ENCODE measurements at places on chromosomes 5 and 9. TPM values are rescaled to one million over a fixed set of nuclear protein-coding genes. Genes with fewer than 3 reads are reported as not detected.

GRCh38 chr9:29826421-29826820, 2253.1 kb upstream of the C9orf72 start:
- no peak for DNase-seq

GRCh38 chr5:139403418-139403786, 487 bp downstream of the SPATA24 start:
- no peak for DNase-seq

- no peak for DNase-seq
These were observed 6.9 kb upstream of the EGR1 start for GRCh38 chr5:138458384-138458783.

DNA sequence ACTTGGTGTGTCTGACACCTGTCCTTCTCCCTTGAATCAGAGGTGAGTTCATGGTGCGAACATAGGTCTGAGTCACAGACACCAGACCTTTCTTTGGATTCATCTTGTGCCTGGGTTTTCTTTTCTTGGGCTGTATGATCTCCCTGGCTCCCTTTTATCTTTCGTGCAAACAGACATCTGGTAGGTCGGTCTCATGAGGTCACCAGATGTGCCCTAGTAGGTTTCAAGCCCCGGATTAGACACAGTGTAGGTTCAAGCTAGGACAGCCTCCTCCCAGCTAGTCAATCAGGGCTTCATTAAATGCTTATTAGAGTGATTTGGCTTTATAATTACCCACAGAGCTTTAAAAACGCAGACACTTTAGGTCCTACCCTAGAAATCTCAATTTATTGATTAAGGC, 106.0 kb upstream of the MYO10 start:
- DNase-seq = no peak

The GPR21 gene
- total RNA-seq = 1.0 TPM

The MAP1B gene
- 0.09 TPM for total RNA-seq

- DNase-seq = no peak
These were observed 300.6 kb upstream of the EDIL3 start for GRCh38 chr5:84685121-84685894.

- no peak for DNase-seq
These were observed 1565.0 kb upstream of the WWC1 start for GRCh38 chr5:166726406-166726805.

GRCh38 chr9:99451112-99451606, 229.1 kb downstream of the SEC61B start:
- DNase-seq = no peak

DNA sequence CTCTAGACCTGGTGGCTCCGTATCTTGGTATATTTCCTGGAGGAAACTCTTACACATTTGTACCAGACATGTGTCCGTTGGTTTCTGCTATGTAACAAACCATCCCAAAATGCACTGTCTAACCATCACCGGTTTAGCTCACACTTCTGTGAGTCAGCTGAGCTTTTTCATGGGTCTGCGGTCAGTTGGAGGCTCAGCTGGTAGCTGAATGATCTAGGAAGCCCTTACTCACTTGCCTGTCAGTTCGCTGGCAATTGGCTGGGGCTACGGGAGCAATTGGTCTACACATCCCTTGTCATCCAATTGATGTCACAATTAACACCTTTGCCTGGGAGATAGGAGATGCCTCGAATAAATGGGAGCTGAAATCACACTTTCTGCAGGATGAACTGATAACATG, 11.6 kb upstream of the WHRN start:
- DNase-seq = no peak

DNA sequence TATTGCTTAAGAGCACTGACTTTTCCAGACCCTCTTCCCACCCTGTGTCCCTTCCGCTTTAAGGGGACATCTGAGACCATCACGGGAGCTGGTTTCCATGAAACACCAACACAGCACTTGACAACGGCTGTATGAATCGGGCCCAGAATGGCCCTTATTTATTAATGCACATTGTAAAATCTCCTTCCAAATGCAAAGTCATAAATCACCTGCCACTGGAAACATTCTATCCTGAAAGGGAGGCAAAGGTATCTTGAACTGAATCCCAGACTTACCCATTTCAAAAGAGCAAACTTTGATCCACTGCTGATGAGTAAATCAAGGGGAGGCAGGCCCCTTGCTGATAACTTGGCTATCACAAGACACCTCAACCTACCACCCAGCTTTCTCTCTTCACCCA, 37.4 kb downstream of the SHB start:
- DNase-seq = no peak

GRCh38 chr9:78879324-78880100, 582.6 kb downstream of the PSAT1 start:
- DNase-seq = no peak

DNA sequence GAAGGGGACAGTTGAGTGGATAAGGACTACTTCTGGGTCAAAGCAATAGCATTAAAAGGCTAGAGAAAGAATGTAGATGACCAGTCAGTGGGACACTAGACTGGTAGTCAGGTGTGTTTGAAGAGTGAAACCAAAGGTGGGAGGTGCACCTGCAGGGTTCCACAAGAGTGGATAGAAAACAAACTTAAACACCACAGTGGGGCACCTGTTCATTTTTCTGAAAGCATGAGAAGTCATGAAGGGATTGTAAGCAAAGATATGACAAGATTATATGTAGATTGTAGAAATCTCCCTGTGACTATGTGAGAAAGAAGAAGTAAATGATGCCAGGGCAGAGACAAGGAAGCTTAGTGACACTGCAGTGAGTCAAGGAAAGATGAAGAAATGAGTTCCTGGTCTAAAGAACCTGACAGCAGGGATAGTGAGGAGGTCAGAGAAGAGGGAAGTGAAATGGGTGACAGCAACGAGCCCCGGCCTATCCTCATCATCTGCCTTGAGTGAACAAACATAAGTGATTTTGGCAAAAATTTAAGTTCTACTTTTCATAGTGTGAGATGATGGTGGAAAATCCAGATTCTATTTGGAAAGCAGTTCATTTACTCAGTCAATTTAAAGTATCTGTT, 296.9 kb downstream of the TLE4 start:
- DNase-seq = no peak

DNA sequence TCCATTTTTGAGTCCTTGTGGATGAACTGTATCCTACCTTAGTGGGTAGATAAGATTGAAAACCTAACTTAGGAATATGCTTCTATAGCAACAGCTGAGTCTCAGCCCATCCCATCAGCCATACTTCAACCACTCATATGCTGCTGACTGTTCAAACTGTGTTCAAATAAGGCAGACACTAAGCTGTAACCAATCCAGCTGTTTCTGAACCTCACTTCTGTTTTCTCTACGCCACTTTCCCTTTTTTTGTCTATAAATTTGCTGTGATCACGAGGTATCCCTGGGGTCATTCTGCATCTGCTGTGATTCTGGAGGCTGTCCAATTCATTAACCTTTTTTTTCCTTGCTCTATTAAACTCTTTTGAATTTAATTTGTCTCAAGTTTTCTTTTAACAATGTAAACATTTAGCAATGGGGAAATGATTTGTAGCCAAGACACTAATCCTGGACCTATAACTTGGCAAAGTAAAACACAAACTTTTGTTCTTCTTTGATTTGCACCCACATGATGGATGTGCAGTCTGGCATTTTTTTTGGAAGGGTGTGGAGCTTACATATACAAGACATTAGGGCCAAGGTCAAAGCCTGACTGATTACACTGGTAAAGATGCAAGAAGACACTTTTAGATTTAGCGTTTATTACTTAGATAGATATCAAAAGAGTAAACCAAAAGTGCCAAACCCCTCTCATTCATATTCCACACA, 14.9 kb upstream of the SCGB3A2 start:
- no peak for DNase-seq

DNA sequence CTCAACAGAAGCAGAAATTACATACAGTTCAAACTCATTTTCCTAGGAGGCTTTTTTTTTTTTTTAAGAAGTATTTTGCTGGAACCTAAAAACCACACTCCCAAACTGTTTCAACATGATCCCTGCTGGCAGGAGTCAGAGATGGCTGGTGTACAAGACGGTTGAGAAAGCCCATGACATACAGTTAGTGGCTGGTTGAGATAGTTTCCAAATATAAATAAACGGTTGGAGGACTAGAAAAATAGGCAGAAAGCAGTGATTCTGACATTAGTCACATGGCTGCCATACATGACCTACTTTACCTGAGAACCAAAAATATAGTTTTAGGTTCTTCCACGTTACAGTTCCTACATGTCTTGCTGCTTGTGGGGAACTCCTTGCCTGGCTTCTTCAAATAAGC, 31.7 kb upstream of the BASP1 start:
- DNase-seq = no peak

DNA sequence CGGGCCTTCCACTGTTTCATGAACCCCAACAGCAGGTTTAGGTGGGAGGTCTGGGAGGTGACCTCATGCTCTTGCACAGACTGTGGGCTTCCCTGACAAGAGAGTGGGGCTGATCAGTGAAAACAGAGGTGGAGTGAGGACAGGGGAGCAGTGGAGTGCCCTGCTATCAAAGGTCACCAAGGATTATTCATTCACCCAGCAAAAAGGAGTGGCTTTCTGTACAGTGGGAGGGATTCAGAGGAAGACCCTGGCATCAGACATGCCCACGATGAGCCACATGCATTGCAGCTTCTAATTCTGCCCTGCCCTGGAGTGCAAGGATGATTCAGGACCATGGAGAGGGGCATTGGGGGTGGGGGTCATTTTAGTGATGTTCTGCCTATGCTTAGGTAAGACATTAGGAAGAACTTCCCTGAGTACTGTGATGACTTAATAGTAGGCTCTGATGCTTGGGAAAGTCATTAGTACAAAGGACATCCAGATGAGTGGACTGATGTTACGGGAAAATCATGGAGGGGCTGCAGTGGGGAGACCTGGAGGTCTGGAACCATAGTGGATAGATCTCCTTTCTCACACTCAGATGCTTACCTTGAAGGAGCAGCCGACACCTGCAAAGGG, 12.8 kb downstream of the TRAF1 start:
- DNase-seq = peak; percentile 83

GRCh38 chr5:100779669-100780375, 123.3 kb downstream of the ST8SIA4 start:
- peak; percentile 66 for DNase-seq

DNA sequence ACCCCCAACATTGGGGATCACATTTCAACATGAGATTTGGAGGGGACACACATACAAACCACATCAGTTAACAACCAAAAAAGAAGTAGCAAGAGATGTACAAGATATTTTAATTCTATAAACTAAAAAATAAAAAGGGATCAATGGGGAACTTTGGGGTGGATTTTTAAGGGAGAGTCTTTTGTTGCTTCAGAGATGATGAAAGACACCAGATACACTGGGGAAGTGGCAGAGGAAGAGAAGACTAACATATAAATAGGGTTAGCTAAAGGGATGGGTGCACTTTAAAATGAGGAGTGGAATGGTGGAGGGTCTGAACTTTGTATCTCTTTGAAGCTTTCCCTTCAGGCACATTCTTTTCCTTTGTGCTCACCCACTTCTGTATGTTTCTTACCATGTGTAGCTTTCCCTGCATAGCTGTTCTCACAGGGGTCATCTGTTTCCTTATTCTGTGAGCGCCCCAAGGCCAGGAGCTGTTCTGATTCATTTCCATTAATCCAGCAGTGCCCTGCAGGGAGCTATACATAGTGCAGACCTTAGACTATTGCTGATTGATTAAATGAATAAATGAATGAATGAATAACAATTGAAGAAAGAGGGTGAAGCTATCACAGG, 531.6 kb upstream of the KLF4 start:
- DNase-seq = no peak

The MYOT gene
- total RNA-seq = not detected

DNA sequence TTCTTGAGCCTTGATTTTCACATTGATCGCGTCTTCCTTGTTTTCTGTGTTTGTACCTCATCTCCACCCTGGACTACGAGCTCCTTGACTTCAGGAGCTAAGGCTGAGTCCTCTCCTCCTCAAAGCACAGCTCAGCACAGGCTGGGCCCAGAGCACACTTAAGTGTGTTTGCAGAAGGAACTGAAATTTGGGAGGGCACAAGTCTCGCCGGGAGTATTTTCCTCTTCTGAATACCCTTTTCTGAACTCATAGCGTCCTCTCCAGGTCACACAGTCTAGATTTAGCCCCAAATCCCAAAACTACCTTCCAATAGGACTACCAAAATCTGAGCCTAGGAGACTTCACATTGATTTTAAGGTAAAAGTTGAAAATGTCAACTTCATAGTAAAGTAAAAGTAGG, 41.6 kb downstream of the TSTD2 start:
- no peak for DNase-seq

- peak; percentile 74 for DNase-seq
These were observed 22.4 kb upstream of the TNFAIP8 start for GRCh38 chr5:119333421-119333851.

DNA sequence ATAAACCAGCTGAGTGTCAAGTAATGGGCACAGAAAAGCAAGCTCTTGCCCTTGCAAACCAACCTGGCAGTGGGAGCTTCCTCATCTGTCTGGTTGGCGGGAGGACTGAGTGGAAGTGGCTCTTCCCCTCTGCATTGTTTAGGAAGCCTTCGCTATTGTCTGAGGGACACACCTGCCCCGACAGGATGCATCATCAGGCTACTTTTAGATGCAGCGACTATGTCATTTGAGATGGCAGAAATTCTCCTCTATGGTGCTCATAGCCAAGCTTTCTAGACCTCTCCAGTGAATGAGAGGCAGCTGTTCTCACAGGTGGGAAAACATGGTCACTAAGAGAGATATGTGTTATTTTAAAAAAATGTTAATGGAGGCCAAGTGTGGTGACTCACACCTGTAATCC, 104.0 kb downstream of the DOCK8 start:
- no peak for DNase-seq

The MSX2 gene
- total RNA-seq = not detected

- no peak for DNase-seq
These were observed at the start of gene FBN2 for GRCh38 chr5:128538000-128538249. TSS of gene FBN2 (minus strand) at chr5:128538245. CDS start at chr5:128537603, 642 bp downstream.

GRCh38 chr9:135498381-135499126, 1.9 kb upstream of the MRPS2 start:
- DNase-seq = no peak

The GLT6D1 gene
- not detected for total RNA-seq

DNA sequence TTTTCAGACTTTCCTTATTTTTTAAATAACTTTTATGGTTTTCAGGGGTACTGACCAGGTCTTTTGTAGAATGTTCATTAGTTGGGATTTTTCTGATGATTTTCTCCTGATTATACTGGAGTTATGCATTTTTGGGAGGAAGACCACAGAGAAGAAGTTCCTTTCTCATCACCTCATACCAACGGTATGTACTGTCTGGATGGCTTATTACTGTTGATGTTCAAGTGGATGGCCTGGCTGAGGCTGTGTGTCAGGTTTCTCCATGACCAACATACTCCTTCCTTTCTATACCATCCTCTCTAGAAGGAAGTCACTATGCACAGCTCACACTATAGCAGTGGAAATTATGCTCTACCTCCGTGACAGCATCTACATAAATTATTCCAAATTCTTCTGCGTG, 71.1 kb upstream of the NR3C1 start:
- DNase-seq = no peak

- DNase-seq = peak; percentile 58
These were observed 175.1 kb downstream of the CCDC192 start for GRCh38 chr5:127878174-127878750.

- no peak for DNase-seq
These were observed 13.0 kb upstream of the NR5A1 start for GRCh38 chr9:124520206-124520596.

The QRFP gene
- total RNA-seq = not detected

The CCIN gene
- not detected for total RNA-seq
